LHCN-M2 (cell line): ENCODE measurements at places on chromosomes 5 and 9. TPM values are rescaled to one million over a fixed set of nuclear protein-coding genes. Genes with fewer than 3 reads are reported as not detected.

- no peak for DNase-seq
Measured at GRCh38 chr5:56145106-56145505, 88.0 kb downstream of the ANKRD55 start.

DNA sequence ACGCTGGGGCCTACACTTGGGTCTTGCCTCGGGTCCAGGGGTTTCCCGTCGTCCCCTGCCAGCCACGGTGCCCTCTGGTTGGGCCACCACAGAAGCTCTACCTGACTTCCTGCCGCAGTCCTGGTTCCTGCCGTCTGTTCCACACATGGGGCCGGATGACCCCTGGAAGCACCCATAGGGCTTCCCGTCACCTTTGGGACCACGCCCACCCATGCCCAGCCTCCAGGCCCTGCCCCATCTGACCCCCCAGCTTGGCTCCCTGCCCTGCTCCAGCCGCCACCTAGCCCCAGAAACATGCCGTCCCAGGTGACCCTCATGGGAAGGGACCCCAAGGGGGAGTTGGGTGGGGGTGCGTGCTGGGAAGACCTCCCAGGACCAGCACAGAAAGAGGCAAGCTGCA lies 13.7 kb downstream of the MRPL36 start:
- no peak for DNase-seq

PCDHA9 gene
- total RNA-seq = 0.06 TPM in 1 of 2 replicates, not detected in the other

- DNase-seq = no peak
Measured at GRCh38 chr5:80608731-80609130, 38.7 kb upstream of the ANKRD34B start.

GRCh38 chr5:17012289-17012688 lies 76.2 kb upstream of the MYO10 start:
- peak; percentile 57 for DNase-seq

FAM151B gene
- total RNA-seq = 3.0 and 3.1 TPM in 2 replicates

DNA sequence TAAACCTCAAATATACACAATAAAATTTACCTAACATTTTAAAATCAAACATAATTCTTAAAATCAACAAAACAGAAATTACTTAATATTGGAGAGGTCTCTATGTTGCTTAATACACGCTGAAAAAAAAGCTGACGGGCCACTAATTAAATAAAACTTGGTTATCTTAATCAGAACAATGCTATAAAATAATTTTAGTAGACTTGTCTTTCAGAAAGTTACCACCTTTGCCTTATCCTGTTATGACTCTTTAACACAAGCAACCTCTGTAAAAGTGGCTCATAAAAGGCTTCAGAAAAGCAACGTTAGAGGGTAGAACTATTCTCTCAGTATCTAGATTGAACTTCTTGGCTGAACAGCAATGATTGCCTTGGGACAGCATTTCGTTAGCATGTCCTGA lies 251.0 kb upstream of the RIOK2 start:
- DNase-seq = no peak

GRCh38 chr9:91188719-91189590 lies 172.8 kb downstream of the AUH start:
- DNase-seq = no peak

IFNB1 gene
- total RNA-seq = not detected in 2 replicates

PCDHA1 gene
- 0.06 TPM in 2 replicates for total RNA-seq

TLX3 gene
- not detected in 2 replicates for total RNA-seq

DNA sequence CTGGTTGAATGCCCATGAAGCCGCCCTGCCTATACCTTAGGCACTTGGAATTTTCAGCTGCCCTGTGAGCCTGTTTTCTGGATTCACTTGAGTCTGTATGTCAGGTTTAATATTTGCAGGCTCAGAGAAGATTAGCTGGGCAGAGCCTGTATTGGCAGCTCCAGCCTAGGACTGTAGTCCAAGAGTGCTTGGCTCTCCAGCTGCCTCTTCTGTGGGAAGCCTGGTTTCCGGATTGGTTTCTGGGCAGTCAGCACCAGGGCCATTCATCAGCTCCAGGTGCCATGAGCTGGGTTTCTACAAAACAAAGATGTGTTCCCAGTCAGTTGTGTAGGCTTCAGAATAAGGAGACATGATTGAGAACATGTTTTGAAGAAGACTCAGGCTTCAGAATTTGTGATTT lies 90.1 kb downstream of the ARHGAP26 start:
- no peak for DNase-seq

CAAP1 gene
- 18.5 and 18.9 TPM in 2 replicates for total RNA-seq

DNA sequence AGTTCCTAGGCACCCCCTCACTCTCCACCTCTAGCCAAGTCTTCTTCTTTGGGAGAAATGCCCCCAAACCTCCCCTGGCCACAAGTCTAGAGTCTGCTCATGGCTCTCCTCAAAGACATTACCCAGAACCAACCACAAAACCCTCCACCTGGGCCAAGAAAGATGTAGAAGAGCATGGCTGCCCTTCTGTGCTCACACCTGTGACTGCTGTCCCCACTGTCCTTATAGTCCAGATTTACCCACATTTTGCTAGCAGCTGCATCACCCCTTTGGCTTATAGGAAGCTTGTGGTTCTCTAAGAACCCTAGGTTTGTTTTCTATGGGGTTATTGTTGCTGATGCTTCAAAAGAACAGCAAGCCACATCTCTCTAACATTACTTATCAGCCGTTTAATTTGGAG lies 6.1 kb upstream of the GABBR2 start:
- DNase-seq = no peak
